ENCODE measurements at places on chromosomes 12 and 14.

DNA sequence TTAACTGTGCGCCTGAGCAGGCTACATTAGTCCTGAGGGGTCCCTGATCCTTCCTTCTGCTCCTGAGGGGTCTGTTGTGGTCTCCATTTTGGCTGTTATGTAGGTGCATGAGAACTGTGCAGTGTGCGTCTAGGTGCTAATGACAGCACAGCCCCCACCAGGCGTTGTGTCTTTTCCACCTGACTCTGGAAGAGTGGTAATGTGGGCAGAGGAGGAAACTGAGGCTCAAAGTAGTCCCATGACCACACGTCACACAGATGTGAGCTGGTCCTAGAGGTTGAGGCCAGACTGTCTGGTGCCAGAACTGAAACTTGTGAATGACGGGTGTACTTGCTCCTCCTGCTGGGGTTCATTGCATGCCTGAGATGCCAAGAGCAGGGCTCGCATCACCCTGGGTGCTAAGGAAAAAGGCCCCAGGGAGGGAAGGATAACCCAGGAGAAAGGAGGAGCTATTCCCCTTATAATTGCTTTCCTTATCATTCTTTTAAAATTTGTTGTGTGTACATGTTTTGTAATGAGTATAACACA lies 111.8 kb downstream of the SLC25A47 start:
- DNase-seq: no peak

DNA sequence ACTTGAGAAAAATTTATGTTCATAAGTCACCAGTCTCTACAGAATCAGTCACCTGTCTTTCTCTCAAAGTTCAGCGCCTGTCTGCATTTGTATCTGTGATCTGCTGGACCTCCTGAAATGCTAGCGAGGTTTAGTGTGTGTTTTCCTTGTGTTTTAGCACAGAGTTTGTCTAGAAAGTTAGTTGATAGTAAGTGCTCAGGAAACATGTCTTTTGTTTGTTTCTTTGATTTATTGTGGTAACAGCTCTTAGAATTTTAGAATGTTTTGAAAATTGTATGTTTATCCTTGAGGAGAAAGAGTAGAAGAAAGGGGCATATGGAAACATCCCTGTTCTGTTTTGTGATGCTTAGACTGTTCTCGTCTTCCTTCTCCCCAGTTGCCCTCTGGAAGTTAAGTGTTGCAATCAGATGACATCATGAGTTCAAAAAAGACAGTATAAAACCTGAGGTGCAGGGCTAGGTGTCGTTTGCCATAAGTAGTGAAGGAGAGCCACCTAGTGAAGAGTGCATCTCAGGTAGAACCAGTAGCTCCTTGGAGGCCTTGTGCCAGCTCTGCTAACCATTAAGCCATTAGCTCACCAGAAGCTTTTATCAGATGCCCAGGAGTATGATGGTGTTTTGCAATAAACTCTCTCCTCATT lies 44.8 kb downstream of the FBXW8 start:
- peak; percentile 30 for DNase-seq

- no peak for DNase-seq
Observed at GRCh38 chr14:57612946-57613345, 119.3 kb upstream of the CCDC198 start.

DNA sequence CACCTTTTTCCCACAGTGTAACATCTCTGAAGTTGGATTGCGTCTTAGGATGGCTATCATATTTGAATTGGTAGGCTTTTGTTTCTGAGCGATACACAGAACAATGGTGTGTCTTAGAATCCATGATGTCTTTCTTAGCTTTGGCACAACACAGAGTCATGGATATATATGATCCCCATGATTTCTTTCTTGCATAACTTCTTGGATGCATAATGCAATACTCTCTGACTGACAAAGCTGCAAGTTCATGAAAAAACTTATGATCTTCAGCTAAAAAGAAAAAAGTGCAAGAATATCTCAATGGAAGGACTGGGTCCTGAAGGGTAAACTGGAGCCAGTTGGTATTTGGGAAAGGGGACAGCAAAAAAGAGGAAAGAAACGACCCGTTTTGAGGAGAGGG lies 48.1 kb downstream of the VWF start:
- no peak for DNase-seq

DNA sequence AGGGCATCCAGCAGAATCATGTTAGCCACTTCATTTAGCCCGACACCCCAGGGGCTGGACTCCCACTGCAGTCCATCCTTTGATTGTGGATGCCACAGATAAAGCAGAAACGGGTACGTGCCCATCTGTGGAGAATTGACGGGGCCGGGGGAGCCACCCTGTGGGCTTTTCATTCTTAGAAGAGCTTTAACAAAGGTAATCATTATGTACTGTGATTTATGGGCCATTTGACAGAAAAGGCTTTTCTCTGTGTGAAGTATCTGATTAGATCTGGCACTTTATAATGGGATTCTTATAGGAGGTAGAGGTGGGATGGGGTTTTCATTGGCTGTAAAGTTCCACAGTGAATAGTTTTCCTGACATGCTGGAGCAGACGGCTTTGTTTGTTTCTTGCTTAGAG lies 40.4 kb downstream of the AACS start:
- no peak for DNase-seq

GRCh38 chr12:111699962-111700361 lies 14.1 kb downstream of the ACAD10 start:
- DNase-seq: no peak

- no peak for DNase-seq
Observed at GRCh38 chr12:2165927-2166326, 113.1 kb downstream of the CACNA1C start.

GRCh38 chr12:64203036-64203435 lies 19.1 kb downstream of the KICS2 start:
- no peak for DNase-seq

GRCh38 chr12:91529829-91530228 lies 347.2 kb upstream of the DCN start:
- DNase-seq: no peak

GRCh38 chr12:9319044-9319841 lies 111.0 kb upstream of the PZP start:
- DNase-seq: no peak

DNA sequence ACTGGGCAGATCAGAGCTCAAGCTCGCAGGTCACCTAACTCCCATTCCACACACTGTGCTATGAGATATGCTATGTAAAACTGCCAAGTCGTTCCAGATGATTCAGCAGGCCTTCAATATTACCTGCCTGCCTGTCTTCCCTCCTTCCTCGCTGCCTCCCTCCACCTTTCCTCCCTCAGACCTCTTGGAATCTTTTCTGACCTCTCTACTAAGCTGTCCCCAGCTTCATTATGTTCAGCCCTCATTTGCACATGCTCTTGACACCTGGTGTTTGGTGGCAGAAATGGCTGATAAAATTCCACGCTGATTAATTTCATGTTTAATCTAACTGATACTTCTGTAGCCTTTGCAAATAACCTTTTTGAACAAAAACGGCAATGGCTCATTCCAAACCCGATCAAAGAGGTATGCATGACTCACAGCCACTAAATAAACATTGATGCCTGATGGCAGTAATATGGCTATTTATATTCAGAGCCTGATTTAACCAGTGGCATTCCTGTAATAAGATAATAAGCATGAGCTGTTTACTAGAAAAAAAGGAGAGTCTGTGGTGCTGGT lies 130.8 kb upstream of the EGLN3 start:
- no peak for DNase-seq

GRCh38 chr14:92631098-92631497 lies 117.3 kb downstream of the LGMN start:
- DNase-seq: no peak

- DNase-seq: no peak
Observed at GRCh38 chr12:58395056-58395455, 453.7 kb downstream of the ATP23 start.

DNA sequence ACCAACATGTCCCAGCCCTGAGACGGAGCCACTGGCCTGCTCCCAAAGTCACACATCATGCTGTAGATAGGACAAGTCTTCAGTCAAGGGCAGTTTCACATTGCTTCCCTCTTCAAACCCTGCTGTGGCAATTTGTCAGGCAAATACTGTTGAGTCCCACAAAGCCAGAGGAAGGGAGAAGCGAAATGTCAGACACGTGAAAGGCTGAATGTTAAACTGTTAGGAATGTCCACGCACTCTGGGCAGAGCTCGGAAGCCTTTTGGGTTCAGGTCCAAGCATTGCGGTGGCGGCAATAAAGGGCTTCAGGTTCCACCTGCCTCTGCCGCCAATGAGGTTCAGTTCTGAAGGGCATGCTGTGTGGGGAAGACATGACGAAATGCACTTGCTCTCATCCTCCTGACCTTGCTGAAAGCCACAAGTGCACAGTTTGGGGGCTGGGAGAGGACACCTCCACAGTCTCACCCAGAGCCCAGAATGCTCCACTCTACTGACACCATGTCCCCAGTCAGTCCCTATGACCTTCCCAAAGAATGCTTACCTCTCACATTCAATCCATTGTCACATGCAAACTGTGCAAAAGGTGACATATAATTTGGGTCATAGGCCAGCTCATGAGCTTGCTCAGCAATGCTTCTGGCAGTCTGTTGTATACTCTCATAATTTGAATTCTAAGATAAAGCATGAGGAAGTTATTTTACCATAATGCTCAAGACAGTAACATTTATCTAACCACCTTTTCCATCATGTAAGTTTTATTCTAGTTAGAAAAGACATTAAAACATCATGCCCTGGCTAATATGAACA lies 35.7 kb downstream of the RAD9B start:
- DNase-seq: no peak

- DNase-seq: no peak
Observed at GRCh38 chr14:102544747-102545460, 35.3 kb upstream of the ANKRD9 start.

Measured in HL-60 (cell line).